ENCODE measurements at places on chromosomes 7 and 10.

GRCh38 chr10:80453056-80453841 lies 861 bp upstream of the TSPAN14 start:
- DNase-seq, result no peak

GRCh38 chr7:35241884-35242283 lies 12.0 kb downstream of the TBX20 start:
- DNase-seq, result no peak

DNA sequence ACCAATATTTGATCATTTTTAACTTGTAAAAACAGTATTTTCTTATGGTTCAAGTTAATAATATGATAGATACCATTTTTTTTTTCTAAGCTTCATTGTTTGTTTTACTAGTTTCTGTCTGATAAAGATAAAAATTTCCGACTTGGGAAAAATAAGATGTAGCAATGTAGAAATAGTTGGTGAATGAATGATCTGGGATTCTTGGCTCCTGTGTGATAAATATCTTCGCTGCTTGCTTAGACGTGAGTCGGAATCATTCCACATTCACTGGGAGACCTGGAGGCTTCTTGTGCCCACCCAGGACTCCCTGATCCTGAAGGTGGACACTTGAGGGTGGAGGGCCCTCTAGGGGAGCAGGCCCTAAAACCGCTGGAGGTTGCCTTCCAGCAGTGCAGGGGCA lies 47.9 kb downstream of the EXOC4 start:
- no peak for DNase-seq

DNA sequence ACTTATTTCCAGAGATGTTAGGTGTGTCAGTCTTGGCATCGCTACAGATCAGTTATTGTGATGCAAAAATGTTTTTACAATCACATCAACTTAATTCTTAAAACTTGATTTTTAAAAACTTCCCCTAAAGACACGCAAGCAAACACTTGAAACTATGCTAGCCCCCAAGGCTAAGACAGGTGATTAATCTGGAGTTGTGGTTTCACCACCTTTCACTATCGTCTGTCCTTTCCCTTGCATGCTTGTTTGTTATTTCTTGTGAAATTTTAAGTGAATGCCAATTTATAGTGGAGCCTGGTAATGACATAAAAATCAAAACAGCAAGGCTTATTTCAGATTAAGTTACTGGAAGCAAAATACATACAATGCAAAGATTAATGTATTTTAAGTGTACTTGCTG lies 70.4 kb downstream of the SLC35B4 start:
- DNase-seq, result no peak

GRCh38 chr7:70306173-70306572 lies 707.9 kb downstream of the AUTS2 start:
- DNase-seq, result no peak

DNA sequence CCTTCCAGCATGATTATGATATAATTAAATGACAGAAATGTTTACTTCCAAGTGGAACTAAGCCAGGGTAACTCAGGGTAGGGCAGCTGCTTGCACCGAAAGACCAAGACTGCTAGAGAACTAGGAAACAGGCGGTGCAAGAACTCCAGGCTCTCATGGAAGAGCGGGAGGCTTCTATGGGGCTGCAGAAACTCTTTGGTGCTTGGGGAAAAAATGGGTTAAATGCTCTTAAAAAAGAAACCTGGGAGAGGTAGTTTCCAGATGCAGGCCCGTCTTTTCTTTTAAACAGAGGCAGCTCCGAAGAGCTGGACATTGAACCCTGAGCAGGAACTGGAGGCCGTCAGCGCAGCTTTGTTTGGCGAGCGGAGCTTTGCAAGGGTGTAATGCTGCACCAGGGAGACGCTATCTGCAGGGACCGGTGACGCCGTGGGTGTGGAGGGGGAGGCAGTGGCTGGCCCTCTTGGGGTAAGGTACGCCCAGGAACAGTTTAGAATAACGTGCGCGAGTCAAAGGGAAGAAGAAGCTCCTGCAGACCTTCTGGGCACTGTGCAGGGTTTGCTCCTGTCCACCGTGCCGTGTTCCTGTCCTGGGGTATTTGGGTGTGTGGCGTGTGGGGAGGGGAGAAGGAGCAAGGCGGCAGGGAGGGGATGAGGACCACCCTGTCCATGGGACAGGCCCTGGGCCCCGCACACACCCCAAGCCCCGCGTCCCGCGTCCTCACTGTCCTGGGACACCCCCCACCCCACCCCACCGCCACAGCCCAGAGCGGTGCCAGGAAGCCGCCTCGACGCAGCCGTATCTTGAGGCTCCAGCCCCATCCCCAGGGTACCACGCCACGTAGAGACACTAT lies 59.0 kb downstream of the EGFR start:
- no peak for DNase-seq

GRCh38 chr7:121831801-121832200 lies 41.2 kb upstream of the PTPRZ1 start:
- no peak for DNase-seq

- DNase-seq, result no peak
Measured at GRCh38 chr10:131779661-131780394, 121.0 kb upstream of the PPP2R2D start.

DNA sequence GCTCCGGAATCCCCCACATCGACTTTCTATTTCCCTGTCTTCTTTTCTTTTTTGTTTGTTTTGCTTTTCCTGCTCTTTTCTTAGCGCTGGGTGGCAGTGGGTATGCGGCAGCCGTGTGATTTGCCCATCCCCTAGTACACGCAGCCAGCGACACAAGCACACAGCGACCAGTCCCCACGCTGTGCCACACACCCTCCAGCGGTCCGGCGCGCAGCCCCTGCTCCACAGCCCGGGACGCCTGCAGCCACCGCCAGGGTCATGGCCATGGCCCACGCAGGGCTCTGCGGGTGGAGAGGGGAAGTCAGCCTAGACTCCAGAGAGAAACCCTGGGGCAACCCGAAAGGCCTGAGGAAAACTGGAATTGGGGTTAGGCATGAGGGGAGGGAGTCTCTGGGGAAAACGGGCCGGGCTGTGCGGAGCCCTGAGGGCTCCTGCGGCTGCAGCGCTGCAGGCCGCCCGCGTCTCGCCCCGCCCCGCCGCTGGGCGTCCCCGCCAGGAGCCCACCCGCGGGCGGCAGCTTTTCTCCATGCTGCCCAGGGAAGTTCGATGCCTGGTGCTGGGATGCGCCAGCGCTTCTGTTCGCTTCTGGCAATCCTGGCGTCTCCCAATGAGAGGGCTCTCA lies 2.5 kb downstream of the CHRM2 start:
- DNase-seq, result no peak

DNA sequence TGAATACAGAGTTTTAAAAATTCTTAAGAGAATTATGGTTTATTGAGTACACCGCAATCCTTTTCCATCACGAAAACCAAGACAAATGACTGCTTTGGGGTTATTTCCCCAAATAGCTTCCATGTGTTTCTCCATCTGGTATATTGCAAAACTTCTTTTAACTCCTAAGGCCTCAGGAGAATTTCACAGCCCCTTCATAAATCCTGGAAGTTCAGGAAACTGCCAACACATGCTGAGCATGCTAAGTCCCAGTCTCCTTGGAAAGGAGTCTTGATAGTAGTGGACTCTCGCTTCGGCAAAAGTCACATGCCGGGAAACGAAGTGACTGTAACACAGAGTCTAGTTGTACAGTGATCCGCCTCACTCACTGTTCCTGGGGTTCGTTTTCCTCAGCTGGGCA lies 88.1 kb upstream of the RSU1 start:
- DNase-seq, result no peak

DNA sequence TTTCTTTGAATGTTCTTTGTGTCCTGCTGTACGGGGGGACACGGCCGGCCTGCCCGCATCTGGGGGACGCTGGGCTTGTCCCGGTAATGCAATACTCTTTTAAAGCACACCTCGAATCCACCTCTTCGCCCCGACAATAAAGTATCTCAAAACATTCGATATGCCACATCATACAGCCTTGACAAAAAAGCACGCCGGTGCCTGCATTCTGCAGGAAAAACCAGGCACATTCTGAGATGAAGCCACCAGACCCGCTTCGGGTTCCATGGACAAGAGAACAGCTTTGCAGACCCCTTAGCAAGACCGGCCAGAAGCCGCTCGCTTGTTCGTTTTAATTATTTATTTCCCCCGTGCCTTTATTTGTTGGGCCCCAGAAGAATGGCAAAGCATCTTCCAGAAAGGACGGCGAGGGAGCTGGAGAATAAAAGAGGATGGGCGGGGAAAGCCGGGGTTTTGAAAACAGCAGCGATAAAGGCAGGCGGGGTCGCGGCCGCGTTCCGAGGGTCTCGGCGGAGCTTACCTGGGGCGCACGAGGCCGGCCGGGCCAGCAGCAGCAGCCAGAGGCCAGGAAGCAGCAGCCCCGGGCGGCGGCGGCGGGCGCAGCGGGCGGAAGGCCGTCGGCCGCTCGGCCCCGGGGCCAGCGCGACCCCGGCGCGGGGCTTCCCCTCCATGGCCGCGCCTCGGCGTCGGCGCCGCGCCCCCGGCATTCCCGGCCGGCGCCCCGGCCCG lies 462 bp downstream of the KIAA1549 start:
- DNase-seq, result no peak

DNA sequence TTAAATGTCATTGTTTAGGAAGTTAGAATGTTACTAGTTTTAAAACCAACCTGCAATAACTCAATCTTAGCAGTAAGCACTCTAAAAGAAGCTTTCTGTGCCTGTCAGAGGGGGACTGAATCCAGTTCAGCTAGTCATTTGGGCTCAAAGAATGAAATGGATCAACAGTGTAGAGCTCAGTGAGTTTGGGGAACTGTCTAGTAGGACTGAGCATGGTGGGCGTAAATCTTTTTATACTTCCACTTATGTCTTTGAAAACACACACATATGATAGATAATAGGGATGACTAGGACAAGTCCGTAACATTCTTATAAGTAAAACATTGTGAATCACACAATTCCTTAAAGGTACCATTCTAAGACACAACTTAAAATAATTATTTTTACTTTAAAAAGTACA lies 11.5 kb downstream of the GSAP start:
- no peak for DNase-seq

Data from nucleus accumbens (tissue), 56 donors.